ENCODE measurements at places on chromosomes 2 and 18.

GRCh38 chr18:75799449-75800330, 372.2 kb upstream of the SMIM21 start:
- DNase-seq, result no peak

- no peak for DNase-seq
Observed at GRCh38 chr2:26816893-26817292, 31.0 kb downstream of the CENPA start.

- no peak for DNase-seq
Observed at GRCh38 chr2:102154946-102155702, 12.6 kb downstream of the IL1R1 start.

DNA sequence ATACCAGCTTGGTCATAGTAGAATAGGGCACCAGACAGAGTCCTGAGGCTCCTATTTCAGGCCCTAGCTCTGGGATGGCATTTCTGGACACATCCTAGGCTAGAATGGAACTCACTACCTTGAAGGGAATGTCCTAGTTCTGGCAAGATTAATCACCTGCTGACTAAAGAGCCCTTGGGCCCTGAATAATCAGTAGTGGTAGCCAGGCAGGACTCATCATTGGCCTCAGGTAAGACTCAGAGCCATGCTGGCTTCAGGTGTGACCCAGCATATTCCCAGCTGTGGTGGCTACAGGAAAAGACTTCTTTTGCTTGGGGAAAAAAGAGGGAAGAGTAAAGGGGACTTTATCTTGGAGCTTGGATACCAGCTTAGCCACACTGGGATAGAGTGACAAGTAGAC, 131.0 kb upstream of the SRD5A2 start:
- DNase-seq, result no peak

GRCh38 chr2:238703436-238703835, 144.4 kb upstream of the TWIST2 start:
- DNase-seq, result no peak

GRCh38 chr18:72041313-72042032, 502.7 kb downstream of the CBLN2 start:
- no peak for DNase-seq

DNA sequence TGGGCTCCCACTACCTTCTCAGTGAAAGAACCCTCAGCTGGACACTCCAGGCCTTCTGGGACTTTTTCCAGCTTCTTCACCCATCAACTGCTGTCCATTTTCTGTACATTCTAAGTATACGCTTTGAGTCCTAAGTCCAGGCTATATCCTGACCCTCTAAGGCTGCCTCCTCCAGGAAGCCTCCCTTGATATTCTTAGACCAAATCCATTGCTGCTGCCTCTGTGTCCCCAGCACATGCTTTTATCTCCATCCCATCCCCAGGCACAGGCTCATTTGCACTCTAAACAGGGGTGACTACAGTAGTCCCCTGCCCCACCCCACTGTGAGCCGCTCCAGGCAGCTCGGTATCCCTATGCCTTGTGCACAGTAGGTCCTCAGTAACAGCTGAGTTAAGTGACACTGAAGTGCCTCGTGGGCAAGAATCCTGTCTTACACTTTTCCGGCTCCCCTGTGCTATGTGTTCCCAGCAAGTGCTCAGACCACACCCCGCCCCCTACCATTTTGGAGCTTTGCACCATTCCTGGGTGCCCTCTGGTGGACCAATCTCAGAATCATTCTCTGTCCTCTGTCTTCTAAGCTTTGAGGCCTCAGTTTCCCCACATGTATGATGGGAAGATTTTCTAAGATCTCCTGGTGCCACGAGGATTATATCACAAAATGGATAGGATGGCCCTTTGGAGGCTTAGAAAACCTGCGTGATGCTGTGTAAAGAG, 34.9 kb downstream of the EMX1 start:
- no peak for DNase-seq

- no peak for DNase-seq
Observed at GRCh38 chr2:169476459-169476858, 2.8 kb upstream of the BBS5 start.

DNA sequence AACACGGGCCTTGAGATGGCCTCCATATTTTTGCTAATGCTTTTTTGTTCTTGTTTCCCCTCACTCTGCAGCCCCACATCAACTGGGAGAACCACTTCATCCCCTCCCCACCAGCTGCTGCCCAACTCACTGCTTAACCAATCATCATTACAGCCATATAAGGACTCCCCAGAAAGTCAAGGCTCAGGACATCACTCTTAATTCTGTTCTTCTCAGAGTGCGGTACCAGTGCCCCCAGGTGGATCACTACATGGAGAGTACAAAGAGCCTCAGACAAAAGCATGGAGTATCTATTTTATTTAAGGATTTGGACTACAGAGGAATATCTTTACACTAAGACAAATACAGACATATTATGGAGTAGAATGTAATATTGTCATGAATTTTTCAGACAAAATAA, 340.6 kb downstream of the PAX3 start:
- DNase-seq, result no peak

DNA sequence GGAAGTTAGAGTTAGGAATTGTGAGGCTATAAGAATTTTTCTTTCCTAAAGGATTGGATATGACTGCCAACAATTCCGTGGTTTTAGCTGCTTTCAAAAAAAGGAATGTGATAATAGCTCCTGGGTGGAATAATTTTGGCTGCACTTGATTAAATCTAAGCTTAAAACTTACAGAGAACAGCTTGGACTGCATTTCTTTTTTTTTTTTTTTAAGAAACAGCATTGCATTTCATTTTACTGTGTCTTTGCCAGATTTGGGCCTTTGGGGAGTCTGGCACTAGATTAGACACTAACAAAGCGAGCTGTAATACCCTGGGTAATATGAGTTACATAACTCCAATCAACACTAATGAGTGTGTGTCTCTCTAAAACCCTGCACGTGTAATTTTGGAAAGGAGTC, 37.8 kb upstream of the ZNF397 start:
- no peak for DNase-seq

DNA sequence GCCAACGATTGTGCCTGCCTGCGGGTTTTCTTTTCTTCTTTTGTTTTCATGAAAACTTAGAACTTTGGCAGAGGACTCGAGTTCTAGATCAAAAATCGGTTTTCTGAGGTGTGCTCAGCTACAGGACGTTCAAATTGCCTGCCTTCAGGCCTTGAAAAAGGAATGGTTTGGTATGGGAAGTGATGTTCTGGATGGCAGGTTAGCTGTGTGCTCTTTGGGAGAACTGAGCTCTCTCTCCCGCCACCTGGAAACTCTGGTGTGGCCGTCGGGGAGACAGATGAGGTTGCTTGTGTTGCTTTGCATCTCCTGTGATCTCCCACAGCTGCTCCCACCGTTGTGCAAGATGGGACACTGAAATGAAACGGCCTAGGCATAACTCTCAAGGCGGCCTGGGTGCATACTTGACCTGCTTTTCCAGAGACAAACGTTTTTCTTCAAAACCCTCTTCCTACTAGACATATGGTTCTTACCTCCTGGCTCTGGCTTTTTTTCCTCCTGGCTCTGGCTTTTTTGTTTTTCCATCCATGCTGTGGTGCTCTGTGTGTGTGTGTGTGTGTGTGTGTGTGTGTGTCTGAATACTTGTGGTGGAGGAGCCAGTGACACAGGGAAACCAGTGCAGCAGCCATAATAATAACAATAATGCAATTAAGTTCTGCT, 2.0 kb downstream of the FMNL2 start:
- no peak for DNase-seq

DNA sequence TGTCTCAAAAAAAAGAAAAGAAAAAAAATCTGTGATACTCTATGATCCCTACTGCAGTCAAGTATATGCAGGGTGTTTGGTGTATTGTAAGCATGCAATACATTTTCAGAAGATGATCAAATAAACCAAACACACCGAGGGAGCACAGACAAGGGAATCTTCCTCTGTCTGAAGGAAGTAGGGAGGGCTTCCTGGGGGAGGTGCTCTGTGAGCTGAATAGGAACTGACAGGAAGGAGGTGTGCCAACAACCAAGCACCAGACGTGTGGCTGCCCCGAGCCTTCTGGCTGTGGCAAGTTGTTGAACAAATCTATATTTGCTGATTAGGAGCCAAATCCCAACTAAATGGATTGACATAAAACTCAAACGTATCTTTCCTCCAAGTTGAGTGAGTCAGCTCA, 14.6 kb downstream of the THNSL2 start:
- DNase-seq, result no peak

DNA sequence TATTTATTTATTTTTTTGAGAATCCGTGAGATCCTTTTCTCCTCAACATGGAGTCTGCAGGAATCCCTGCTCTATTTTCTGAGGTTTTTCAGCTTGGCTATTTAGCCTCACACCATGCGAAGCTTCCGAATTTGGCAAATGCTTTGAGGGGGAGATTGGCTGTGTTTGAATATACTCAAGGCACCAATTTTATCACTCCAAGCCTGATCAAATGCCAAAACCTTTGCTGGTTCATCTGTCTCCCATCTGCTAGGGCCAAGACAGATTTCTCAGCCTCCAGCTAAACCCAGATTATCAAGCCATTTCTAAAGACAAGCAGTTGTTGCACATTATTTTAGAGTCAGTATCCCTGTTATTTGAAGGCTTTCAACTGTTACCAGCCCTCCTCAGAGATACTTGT, 295.7 kb downstream of the XIRP2 start:
- no peak for DNase-seq

DNA sequence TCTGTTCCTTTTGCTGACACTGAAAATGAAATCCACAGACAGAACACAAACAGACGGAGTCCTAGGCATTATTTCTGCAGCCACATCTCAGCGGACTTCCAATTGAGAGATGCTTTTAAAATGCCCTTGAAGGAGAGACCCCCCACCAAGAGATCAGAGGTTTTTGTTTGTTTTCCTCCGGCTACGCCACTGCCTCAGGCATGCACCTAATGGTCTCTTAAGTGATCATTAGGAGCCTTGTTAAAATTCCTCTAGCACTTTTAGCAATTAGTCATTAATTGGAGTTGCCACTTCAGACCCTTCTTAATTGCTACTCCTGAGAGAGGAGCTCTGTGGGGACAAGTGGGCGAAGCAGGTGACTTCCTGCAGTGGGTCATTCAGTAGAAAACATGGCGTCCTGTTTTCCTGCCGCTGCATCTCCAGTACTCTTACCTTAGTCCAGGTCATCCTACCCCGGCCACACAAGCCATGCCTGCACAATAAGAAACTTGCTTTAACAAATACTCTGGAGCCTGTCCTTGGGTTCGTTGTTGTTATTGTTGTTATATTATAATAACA, 257.7 kb upstream of the CHAC2 start:
- no peak for DNase-seq

- no peak for DNase-seq
Observed at GRCh38 chr18:54551590-54551989, 39.5 kb upstream of the DYNAP start.

DNA sequence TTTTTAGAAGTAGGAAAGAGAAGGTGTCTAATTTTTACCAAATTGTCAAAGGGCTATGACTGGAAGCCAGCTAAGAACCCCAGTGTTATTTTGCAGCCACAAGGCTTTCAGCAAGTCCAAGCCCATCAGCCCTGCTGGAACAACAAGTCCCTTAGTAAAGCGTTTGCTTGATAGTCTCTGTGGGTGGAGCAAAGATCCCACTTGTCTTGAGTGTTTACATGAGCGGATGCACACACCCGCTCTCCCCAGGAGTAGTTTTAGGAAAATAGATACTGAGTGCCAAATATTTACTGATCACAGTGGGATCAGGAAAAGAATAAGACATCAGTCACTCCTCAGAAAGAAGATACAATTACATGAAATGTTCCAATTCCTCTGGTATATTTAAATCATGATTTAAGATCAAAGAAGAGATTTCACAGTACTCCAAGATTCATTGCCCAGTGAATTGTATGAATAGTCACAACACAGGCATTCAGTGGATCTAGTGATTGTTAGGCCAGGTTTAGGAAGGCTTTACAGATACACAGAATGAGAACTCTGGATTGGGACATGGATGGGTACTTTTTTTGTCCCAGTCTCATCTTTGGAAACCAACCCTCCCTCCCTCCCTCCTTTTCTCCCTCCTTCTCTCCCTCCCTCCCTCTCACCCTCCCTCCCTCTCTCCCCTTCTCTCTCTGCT, 514.9 kb downstream of the PTPRM start:
- no peak for DNase-seq

GRCh38 chr2:43294973-43295603, 68.7 kb upstream of the ZFP36L2 start:
- DNase-seq, result peak; percentile 15

GRCh38 chr2:196719110-196719872, 79.8 kb downstream of the CCDC150 start:
- DNase-seq, result peak; percentile 82

DNA sequence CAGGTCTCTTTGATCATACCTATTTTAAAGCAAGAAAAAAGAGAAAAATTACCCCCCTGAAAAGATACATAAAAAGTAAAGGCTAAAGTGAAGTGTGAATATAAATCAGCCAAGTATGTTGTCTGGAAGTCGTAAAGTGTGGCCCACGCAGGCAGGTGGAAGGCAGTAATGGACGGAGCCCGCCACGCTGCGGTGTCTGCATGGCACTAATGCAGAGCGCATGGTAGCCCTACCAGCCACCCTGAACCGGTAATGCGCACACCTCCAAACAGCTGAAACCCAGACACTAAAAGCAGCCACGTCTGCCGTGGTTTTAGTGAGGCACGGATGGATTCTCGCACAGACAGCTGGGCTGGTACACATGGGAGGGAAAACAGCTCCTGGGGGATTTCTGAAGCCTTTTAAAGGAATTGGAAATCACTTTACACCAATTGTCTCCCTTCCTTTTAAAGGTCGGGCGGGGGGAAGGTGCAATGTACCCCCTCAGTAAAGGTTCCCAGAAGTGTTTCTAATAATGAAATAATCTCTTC, 615.2 kb downstream of the CNTNAP5 start:
- no peak for DNase-seq

DNA sequence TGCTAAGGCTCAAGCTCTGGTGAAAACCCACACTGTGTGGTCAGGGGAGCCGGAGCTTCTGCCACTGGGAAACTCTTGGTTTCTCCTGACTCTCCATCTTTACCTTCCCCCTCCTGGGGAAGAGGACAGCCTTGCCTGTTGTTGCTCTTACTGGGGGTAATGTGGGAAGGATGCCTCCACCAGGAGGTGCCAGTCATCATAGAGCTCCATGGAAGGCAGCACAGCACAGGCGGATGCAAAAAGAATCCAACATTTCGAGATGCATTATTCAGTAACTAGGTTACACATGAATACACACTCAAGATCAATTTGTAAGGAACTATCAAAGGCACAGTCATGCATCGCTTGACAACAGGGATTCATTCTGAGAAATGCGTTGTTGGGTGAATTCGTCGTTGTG, 322.6 kb downstream of the AFF3 start:
- DNase-seq, result peak; percentile 94

- DNase-seq, result peak; percentile 29
Observed at GRCh38 chr18:9741793-9742523, 33.9 kb downstream of the RAB31 start.

GRCh38 chr2:66426244-66427111, 8.4 kb upstream of the MEIS1 start:
- no peak for DNase-seq

- no peak for DNase-seq
Observed at GRCh38 chr2:187477051-187477450, 29.0 kb upstream of the CALCRL start.

DNA sequence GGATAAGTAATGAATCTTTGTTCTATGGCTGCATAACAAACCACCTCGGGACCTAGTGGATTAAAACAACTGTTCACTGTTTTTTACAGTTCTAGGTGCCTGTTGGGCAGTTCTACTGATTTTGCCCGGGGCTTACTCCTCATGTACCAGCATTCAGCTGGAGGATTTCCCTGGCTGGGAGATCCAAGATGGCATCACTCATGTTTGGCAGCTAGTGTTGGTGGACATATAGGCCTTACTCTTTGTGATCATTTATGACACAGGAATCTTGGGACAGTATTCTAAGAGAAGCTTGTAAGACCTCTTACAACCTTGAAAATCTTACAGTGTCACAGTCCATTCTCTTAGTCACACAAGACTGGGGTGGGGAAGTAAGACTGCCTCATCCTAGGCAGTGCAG, 4.6 kb downstream of the MARCHF7 start:
- no peak for DNase-seq

Measured in RCC 7860 (cell line).